Stimulated activated CD4-positive, alpha-beta T cell treated with anti-CD3 and anti-CD28 coated beads, Interleukin-4, amount 100 ng/mL, for 4 hours (primary cell): ENCODE measurements at places on chromosomes 1 and 21.

DNA sequence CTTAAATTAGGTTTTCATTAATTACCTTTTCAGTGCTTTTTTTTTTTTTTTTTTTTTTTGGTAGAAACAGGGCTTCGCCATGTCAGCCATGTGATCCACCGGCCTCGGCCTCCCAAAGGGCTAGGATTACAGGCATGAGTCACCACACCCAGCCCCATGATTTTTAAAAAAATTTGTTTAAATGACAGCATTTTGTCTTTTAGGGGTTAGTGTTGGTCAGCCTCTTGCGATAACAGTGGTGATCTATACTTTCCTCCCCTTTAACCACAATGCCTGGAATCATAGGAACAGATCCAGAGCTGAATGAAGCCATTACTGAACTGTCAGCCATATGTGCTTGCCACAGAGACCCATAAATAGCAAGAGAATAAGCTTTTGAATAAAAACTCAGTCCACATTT, 73.9 kb downstream of the CACHD1 start:
- no peak for DNase-seq

GRCh38 chr1:52139817-52140540, 1.9 kb upstream of the ZFYVE9 start:
- peak; percentile 34 for DNase-seq

- DNase-seq, result no peak
These were observed 154.2 kb downstream of the ZP4 start for GRCh38 chr1:237736372-237737029.

DNA sequence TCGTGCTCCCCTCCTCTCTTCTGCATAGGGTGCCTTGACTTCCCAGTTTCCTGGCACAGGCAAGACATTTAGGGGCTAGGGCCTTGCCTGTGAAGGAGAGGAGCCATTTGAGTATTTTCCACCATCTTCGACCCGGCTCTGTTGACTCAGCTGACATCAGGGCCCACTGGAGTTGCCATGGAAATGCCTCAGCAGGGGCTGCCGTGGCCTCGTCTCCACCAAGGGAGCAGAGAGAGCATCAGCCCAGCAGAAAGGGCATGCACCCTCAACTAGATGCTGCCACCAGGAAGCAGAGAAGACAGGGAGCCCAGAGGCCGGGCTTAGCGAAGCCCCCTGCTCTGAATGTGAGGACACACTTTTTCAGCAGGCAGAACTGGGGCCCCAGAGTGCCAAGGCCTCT, 101.9 kb upstream of the ACTL8 start:
- no peak for DNase-seq

- DNase-seq, result no peak
These were observed 31.8 kb upstream of the ADAMTS1 start for GRCh38 chr21:26877018-26877417.

DNA sequence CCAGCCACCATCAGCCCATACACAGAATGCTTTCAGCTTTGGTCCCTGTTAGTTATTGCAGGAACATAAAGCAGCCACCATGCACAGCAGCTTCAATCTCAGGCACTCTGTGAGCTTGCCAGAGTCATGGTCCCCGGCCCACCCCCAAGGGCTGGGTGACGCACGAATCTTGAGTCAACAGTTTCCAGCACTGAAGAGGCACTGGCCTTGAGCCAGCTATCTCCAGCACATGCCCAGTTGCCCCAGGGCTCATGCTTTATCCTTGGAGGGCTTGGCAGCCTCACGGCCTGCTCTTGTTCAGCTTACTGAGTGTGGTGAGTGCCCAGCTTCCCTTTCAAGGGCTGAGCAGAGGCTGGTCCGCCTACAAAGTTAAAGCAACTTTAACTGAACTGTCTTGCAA, 200.7 kb upstream of the RAB4A start:
- no peak for DNase-seq

- DNase-seq, result no peak
These were observed 28.4 kb downstream of the TRIM33 start for GRCh38 chr1:114482585-114482984.

GRCh38 chr1:109978761-109979488, 5.6 kb upstream of the AHCYL1 start:
- no peak for DNase-seq

DNA sequence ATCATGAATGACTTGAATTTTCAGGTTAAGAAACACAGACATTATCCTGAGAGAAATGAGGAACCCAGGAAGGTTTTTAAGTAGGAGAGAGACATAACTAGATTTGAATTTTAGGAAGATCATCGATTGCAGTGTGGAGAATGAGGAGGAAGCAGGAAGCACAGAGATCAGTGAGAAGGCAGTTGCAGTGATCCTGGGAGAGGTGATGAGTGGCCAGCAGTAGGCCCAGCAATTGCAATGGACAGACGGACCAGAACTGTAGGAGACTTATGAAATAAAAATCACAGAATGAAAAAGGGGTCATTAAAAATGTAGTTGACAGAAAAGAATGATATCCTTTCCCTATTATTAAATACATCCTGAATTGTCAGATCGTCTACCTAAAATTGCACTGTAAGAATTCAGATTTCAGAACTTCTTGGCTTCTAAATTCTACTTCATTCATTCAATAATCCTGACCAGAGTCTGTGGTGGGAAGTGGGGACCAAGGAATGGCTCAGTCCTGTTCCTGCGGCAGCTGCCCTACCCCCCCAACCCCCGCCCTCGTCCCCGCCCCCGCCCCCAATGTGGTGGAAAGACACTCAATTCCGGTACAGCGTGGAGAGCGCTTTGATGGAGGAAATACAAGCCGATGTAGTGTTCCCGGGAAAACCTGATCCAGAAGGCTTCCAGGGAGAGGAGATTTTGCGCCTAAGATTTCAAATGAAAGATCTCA, 35.1 kb downstream of the SLC2A1 start:
- DNase-seq, result no peak

DNA sequence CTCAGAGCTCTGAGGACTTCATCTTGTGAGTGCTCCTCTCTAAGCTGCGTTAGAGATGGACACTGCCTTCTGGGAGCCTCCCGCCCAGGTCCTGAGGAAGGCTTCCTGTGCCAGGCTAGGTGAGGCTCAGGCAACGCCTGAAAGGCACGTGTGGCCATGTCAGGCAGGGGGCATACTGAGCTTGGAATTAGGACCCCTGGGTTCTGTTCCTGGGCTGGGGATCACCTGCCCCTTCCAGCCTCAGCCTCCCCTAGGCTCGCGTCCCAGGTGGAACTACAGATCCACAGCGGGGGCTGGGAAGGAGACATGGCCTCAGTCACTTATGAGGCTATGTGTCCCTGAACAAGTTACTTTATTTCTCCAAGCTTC, 10.0 kb upstream of the ASCL5 start:
- DNase-seq, result no peak

GRCh38 chr1:29271724-29272123, 35.4 kb downstream of the PTPRU start:
- DNase-seq, result no peak

- no peak for DNase-seq
These were observed 262.1 kb upstream of the SGIP1 start for GRCh38 chr1:66271904-66272254.

- DNase-seq, result no peak
These were observed 27.3 kb upstream of the ZNF496 start for GRCh38 chr1:247358920-247359319.

DNA sequence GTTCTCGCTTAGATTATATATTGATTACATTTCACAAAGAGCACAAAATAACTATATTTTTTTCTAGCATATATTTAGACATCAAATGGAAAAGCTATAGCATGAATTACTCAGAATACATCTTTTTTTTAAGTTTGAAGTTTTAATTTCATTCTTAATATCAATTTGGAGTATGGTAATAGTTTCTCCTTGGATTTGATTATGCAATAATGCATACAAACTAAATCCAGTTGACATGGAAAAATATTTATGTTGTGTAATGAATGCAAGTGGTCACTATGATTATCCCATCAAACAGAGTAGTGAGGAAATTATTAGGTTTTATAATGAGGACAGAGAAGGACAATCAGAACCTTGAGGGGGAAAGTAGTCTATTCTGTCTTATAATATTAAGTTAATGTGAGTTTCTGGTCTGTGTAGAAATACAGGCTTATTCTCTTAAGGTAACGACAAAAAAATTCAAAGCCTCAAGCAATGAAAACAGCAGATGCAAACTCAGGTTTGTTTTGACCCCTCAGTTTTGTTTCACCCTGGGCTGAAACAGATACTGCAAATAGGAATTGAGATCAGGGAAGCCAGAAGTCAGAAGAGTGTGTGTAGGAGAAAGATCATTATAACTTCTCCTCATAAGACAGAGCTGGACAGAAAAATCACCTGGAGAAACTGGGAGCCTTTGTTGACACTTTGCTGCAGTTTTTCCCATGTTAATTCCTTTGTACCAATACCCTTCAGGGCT, 23.7 kb downstream of the LRRC8B start:
- DNase-seq, result no peak

GRCh38 chr1:175206687-175207086, 14.1 kb upstream of the KIAA0040 start:
- no peak for DNase-seq

DNA sequence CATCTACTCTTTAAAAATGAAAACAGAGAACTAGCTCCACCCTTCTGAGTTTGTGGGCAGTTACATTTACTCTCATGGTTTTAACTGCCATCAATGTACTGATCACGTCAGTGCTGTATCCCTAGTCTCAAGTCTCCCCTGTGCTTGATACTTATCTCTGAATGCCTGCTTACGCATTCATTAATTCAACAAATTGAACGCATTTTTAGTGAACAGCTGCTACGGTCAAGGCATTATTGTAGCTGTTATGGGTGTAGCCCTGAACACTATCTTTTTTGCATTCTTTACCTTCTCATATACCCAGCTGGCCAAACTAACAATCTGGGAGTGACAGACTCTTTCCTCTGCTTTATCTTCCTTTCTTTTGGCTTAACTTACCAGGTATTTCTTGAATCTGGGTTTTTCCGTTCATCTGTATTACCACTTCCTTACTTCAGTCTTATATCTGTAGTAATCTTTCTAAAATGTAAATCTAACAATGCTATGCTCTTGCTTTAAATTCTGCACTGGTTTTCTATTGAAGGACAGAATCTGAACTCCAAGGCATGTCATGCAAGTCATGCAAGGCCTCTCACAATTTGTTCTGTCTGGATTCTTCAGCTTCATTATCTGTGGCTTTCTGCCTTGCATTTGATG, 33.3 kb downstream of the SMG7 start:
- DNase-seq, result no peak

GRCh38 chr1:173920861-173921260, 3.7 kb upstream of the SERPINC1 start:
- no peak for DNase-seq

- peak; percentile 87 for DNase-seq
These were observed at the start of gene RBM15 for GRCh38 chr1:110338886-110339406. RBM15 (plus strand) TSS chr1:110339377; CDS start chr1:110339406, 29 bp downstream.
